ENCODE measurements at places on chromosomes 2 and 18.

GRCh38 chr18:8175501-8176061 is 433.7 kb upstream of the RAB12 start:
- DNase-seq, result no peak

GRCh38 chr2:75431763-75432162 is 129.0 kb downstream of the EVA1A start:
- no peak for DNase-seq

DNA sequence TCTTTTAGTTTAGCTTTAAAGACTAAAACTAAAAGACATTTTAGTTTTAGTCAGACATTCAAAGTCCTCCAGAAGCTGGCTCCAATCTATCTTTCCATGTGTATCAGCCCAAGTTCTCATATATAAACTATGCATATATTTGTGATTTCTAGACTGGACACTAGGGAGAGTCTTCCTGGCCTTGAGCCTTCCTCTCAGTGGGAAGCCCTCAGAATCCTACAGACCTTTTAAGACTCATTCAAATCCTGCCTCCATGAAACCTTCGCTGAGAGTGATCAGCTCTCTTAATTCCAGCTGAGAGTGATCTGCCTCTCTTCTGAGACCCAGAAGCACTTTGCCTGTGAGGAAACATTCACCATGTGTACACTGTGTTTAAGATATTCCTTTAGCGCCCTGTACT is 452.7 kb downstream of the TGIF1 start:
- no peak for DNase-seq

- no peak for DNase-seq
These were observed 129.3 kb upstream of the XIRP2 start for GRCh38 chr2:166758956-166759355.

DNA sequence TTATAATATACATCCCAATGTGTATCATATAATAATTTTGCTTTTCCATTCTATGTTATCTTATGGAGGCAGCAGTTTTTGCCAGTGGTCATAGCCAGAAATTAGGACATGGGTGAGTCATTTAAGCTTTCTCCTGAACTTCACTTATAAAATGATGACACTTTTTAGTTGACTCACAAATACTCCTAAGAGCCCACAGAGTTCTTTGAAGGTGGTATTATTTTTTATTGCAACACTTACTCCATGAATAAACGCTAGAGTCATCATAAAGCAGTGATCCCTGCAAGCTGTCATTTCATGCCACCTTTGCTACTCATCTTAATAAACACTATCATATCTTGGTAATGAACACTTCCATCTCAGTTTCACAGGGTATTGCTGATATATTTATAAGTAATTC is 69.9 kb upstream of the MAPRE2 start:
- DNase-seq, result no peak

DNA sequence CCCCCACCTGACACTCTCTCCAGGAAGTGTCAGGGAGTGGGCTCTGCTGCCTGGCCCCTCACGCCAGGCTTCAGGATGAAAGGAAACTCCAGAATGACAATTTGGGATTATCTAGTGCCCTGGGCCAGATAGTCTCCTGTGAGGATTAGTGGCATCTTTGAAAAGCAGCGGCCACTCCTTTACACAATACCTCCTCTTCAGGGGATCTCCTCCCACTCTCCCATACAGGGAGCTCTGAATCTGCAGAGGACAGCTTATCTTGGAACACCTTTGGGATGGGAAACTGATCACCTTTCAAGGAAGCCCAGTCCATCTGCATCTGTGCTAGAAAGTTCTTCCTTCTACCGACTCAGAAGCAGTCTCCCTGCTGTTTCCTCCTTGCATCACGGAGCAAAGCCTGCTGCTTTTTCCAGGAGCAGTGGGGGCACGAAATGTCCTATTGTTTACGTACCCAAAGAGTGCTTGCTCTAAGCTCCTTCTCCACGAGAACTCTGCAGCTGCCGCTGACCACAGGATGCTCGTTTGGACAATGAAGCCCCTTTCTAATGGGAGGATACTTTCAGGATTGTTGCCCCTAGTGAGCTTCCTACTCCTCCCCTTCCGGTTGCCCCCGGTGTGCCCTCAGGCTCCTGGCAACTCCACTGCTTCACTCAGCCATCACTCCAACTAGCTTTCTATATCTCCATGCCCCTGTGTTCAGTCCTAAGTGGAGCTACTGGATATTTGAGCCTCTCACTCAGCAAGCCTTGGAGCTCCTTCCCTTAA is 31.5 kb downstream of the SIX3 start:
- DNase-seq, result no peak

All from CD4-positive, alpha-beta T cell (primary cell).